ENCODE measurements at places on chromosomes 6 and 20.

DNA sequence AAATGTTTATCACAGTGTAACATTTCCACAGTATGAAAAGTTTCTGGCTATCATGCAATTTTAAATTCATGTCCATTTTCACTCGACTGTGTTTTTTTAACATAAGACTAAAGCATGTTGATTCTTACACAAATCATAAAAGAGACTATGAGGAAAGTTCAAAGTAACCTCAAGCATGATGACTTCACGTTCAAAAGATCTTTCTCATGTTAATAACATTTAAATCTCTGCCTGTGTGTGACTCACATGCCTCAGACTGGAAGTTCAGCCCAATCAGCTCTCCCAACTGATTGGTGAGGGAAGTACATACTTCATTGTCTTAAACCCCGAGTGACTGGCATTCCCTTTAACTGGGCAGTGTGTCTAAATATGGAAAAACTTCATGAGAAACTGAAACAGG lies 37.4 kb downstream of the ATXN1 start:
- DNase-seq: no peak

DNA sequence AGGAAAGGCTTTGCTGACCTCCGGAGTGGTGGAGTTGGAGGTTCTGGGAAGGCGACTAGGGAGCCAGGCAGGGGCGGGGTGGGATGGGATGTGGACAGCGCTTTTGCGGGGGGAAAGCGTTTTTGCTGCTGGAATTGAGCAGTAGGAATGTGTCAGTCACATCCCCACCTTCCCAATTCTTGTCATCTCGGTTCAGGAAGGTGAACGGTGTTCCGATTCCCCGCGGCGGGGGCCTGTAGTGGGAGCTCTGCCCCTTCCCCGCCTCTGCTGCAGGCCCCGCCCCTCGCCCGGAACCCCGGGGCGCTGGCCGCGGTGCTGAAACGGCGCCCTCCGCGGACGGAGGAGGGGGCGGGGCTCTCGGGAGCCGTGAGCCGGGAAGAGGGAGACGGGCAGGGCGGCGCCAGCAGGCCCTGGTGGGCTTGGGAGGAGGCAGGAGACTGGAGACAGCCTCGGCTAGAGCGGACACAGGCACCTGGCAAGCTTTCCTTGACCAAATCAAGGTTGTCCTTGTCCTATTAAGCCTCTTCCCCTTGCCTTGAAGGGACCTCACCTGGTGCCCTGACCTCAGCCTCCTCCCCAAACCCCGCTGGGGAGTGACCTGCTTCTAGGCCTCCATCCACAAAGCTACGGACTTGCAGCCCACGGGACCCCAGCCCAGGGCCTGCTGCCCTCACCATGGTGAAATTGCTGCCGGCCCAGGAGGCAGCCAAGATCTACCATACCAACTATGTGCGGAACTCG lies at the start of gene LHFPL5:
Gene LHFPL5, plus strand, starts transcription at position 357 of the 741 bp plus-strand sequence. Its CDS starts 319 bp downstream, at position 676.
- peak; percentile 54 for DNase-seq

GRCh38 chr20:58650181-58650775 lies 805 bp upstream of the STX16 start:
- DNase-seq: peak; percentile 46

- no peak for DNase-seq
Measured at GRCh38 chr20:33181482-33182093, 13.6 kb downstream of the BPIFA2 start.

DNA sequence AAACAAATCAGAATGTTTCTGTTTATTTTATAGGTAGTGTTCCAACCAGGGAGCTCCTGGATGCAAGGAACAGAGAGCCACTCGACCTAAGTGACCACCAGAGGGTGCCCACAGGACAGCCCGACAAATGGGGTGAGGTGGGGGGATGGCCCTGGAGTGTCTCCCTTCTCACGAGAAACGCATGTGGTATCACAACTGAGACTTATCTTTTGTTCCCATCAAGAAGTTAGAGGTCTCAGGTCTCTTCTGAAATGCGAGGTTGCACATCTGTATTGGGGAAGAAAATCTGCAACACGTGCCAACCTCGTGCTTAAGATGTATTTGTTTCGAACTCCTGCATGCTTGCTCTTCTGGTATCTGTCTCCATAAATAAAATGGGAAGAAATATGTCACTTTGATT lies 104.0 kb downstream of the ISM1 start:
- DNase-seq: no peak

- DNase-seq: no peak
Measured at GRCh38 chr6:155188707-155189496, 74.9 kb upstream of the CLDN20 start.

GRCh38 chr20:36830791-36831691 lies 44.9 kb upstream of the TLDC2 start:
- no peak for DNase-seq

GRCh38 chr6:113633638-113634037 lies 223.5 kb upstream of the MARCKS start:
- DNase-seq: no peak

GRCh38 chr20:38671186-38671585 lies 53.1 kb upstream of the SLC32A1 start:
- no peak for DNase-seq

DNA sequence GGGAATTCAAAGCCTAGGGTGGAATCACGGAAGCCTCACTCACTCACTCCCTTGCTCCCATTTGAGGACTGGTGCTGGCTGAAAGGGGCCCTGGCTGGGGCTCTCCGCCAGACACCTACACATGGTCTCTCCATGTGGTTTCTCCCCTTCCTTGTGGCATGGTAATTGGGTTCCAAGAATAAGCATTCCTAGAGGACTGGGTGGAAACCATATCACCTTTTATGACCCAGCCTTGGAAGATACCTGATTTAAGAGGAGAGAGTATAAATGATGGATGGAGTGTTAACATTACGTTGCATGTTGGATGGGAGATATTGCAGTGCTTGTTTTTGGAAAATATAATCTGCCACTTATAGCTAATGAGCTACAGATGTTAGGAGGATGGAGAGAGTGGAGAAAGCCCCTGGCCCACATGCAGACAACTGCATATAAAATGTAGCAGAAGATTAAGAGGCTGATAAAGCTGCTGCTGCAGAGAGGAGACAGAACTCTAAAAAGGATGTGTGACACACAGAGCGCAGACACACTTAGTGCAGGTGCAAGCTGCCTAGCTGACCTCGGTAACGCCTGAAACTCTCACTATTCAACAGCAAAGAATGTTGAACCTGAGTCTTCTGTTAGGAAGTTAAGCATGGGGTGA lies 23.3 kb upstream of the CDKN1A start:
- DNase-seq: no peak

- DNase-seq: no peak
Measured at GRCh38 chr20:61762886-61763739, 302.6 kb downstream of the TAF4 start.

DNA sequence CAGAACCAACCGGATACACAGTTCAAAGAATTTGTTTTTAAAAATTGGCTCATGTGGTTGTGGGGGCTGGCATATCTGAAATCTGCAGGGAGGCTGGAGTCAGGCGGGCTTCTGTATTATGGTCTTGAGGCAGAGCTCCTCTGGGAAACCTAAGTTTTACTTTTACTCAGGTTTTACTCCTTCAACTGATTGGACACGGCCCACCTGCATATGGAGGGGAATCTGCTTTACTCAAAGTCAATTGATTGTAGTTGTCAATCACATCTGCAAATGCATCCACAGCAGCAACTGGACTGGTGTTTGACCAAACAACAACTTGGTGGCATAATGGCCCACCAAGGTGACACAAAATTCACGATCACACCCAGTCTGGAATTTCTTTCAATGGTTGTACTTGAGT lies 103.4 kb downstream of the ERMARD start:
- no peak for DNase-seq

DNA sequence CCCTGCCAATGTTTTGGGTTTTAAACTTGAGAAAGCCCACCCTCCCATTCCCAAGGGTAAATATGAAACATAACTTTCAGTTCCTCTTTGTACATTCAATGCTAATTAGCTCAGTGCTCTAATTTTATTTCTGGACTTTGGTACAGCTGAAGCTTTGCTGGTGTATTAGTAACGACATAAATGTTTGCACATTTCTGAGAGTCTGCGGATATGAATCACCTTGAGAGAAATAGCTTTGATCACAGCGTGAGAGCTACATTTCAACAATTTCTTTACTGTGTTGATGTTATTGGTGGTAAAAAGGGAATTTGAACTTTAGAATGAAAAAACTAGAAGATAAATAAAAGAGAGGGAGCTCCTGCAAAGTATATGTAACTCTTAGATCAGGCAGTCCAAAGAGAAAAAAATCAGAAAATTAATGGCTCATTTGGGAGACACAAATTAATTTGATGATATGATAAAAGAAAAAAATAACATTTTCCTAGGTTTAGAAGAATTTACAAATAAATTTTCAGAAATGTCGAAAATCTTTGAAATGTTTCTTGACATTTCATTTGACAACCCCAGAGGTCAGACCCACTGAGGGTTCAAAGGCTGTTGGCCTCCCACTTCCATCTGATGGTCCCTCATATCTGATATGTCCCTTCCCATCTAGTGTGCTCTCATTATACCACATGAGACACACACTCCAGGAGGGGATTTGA lies 38.5 kb upstream of the CAP2 start:
- DNase-seq: no peak

DNA sequence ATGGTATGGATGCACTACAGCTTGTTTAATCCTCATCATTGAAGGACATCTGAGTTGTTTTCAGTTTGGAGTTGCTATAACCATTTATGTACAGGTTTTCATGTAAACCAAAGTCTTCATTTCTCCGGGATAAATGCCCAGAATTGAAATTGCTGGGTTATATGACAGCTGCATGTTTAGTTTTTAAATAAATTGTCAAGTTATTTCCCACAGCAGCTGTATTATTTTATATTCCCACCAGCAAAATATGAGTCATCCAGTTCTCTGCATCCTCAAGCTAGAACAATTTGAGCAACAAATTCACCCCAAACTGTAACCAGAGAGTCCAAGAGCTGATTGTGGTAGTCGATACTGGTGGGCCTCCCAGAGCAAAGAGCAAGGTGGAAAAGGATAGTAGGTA lies 161.0 kb upstream of the PRND start:
- DNase-seq: no peak

GRCh38 chr6:43389730-43390295 lies 20.4 kb upstream of the ZNF318 start:
- no peak for DNase-seq

DNA sequence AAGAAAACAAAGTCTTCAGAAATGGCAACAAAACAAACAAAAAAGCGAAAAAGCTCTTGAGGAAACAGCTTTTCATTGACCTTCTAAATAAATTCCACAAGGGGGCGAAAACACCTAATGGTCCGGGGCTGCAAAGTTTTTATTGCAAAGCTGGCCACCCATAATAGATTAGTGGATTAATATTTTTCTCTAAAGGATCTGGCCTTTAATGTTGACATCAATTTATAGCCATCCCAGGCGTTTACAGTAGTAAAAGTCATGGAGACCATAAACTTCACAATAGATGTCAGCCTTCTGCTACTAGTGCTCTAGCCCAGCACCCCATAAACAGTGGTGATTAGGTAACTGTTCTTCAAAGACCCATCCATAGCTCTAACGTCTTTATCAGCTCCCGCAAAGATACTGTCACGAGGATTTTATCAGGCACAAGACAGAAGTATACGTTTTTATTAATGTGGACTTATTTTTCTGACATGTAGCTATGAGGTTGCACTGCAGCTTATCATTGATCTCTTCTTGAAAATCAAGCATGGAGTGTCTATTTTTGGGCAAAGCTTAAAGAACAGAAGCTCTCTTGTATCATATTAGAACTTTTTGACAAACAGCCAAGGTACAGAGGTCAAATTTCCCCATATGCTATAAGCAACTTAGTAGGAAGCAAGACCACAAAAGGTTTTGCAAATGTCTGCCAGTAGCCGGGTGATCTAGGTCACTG lies 4.7 kb downstream of the CITED2 start:
- DNase-seq: no peak

- no peak for DNase-seq
Measured at GRCh38 chr6:27101824-27102223, 145.7 kb upstream of the PRSS16 start.

DNA sequence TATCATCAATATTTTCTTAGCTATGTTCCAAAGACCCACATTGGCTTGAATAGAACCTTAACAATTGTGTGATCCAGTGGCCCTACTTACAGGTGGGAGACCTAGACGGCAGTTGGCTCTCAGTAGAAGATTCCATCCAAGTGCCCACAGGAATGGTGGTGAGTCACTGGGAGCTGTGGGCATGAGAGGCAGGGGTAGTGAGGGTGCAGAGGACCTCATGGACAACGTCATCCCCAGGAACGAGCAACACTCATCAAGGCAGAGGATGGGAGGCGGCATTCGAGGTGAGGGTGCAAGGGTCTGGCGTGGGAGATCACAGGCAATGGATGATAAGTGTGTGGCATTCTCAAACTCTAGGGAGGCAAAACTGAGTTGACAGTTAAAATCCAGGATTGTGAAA lies 17.5 kb upstream of the SPO11 start:
- no peak for DNase-seq

Measured in T-cell (primary cell).